ENCODE measurements at places on chromosomes 12 and 14.

GRCh38 chr14:63747846-63748245, 20.0 kb upstream of the SGPP1 start:
- DNase-seq, result no peak

DNA sequence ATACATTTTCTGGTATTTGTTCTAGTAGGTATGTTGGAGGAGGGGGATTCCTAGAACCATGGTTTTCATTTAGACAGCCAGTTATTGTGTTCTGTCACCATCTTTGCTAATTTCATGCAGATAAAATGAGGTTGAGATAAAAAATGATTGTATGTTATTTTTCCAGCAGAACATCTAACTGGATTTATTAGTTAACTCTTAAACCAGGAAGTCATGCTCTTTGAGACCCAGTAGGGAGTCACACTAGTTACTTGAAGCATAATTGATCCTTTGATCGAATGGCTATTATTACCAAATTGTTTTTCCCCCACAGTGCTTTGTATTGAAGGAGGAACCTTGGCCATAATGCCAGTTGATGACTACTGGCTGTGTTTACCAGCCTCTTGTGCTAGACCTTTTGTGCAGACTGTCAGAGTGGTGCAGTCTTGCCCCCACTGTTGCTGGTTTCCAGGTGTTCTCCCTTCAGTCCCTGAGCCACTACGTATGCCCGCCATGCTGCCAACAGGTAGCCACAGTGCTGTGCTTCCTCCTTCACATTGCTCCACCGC, 6.0 kb downstream of the EID3 start:
- DNase-seq, result no peak

DNA sequence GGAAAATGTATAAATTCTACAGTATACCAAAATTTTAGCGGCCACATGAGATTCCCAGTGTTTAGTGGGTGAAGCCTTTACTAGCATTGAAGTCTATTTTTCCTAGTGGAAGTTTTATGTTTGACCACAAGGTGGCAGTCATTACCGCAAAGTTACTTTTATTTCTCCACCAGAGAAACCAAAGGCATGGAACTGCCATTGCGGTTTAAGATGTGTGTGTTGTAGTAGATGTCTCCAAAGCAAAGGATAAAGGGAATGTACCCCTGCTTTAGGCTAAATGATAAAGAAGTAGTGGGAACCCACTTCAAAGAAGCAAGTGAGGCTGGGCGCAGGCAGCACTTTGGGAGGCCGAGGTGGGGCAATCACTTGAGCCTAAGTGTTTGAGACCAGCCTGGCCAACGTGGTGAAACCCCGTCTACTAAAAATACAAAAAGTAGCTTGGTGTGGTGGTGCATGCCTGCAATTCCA, 140.5 kb downstream of the PRKCH start:
- DNase-seq, result no peak

DNA sequence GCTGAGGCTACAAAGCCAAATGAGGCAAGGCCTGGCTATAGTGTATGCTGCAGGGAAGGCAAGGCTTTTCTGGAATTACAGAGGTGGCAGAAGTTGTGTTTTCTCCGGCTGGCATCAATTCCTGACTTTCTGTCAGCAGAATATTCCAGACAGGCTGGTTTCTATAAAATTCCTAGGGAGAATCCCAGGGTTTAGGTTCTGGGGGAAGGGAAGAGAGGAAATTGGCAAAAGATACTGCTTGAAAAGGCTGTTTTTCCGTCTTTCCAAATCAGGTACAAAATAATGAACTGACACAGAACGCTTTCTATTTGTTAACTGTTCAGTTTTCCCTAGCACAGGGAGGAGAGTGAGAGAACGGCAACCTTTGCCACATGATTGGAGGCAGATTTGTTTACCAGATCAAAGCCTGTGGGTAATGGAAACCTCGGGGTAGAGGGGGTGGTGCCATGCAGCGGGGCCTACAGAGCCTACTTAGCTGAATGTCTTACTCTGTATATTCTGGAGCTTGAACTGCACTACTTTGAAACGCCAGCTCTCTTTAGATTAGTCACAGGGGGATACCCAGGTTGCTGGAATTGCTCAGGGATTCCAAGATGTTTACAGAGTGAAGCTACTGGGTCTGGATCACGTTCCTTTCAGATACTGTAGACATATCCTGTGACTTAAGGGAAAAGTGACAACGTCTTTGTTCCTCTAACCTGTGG, 65.8 kb upstream of the DACT1 start:
- DNase-seq, result no peak

DNA sequence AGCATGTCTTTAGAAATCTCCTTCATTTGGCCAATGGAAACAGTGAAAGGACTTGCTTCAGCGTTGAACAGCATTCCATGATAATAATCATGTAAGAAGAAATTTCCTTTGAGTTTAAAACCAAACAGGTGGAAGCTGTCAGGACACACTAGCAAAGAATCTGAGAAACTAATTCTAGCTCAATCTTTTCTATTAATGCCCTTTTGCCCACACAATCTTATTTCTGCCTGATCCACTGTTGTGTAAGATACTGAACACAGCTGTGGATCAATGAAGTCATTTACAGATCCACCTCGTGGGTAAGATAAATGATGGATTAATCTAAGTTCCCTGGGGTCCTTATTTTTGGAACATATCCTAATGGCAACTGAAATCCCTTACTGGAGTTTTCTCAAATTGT, 536.9 kb upstream of the LMO3 start:
- no peak for DNase-seq

DNA sequence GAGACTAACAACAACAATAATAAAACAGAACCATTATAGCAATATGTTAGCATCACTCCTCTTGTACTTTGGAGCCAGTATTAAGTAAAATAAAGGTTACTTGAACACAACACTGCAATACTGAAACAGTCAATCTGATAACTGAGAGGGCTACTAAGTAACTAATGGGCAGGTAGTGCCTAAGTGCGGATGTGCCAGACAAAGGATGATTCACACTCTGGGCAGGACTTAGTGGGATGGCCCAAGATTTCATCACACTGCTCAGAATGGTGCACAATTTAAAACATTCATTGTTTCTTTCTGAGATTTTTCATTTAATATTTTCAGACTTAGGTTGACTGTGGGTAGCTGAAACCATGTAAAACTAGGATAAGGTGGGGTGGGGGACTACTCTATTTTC, 131.9 kb upstream of the CAND1 start:
- no peak for DNase-seq

GRCh38 chr14:33412450-33412849, 473.8 kb downstream of the NPAS3 start:
- DNase-seq, result no peak

GRCh38 chr14:87231336-87232026, 761.5 kb downstream of the GALC start:
- DNase-seq, result no peak

- DNase-seq, result no peak
Observed at GRCh38 chr14:21227981-21228380, 41.3 kb downstream of the HNRNPC start.

- no peak for DNase-seq
Observed at GRCh38 chr12:85947286-85947685, 73.2 kb downstream of the NTS start.

- no peak for DNase-seq
Observed at GRCh38 chr12:127685491-127685890, 581.5 kb upstream of the TMEM132C start.

DNA sequence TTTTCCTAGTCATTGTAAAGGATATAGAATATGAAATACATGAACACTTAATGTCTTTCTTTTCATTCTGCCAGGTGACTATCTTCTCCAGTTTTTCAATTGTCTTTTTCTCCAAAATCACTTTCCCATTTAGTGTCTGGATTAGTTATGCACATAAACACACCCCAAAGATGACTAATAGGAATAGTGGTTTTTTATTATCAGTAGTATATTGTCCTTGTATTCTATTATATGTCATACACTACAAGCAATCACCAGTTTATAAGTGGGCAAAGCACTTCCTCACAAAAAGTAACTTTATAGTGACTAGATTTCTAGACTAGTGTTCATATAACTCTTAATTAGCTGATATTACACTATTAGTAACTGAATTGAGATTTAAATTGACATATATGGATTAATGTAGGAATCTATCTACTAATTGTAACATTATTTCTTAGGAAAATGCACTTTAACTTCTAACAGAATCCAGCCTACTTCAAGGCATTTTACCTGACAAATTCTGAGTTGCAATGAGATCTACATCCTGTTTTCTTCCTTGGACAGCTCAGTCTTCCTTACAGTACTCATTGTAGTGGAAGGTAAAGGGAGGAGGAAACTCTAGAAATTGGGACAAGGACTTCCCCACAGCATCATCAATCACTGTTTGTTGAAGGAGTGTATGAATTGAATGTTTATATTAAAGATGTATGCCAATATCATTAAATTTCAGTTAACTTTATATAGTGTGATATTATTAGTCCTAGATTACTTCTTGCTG, 186.1 kb upstream of the GARIN2 start:
- no peak for DNase-seq

GRCh38 chr12:31714406-31715271, 14.2 kb downstream of the AMN1 start:
- DNase-seq, result no peak

Measured in GOT3 (cell line).